ENCODE measurements at places on chromosomes 7 and 10.

DNA sequence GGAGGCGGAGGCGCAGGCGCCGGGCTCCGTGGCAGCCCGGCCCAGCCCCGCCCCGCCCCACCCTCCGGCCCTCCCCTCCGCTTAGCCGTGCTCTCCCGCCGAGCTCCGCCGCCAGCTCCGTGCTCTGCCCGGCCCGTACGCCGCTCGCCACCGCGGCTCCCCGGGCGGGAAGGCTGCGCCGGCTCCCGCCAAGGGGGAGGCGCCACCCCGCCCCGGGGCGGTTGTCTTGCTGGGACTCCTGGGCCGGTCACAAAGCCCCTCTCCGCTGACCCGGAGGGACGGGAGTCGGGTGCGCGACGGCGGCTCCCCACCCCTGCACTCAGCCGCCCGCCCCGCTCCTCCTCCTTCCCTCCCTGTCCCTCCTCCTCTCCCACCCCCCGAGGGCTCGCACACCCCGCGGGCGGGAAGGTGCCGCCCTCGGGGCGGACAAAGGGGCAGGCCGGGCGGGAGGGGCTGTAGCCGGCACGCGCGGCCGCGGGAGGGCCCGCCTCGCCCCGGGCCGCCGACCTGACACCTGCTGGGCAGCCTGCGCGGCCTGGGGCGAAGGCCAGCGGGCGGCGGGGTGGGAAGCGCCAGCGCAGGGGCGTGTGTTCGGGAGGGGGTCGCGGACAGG lies 11.5 kb upstream of the SP8 start:
- H3K27ac ChIP-seq = no peak overlapping the region
- peaks cover 55% of the 10 kb centered on the region for H3K27me3 ChIP-seq
- peaks cover 15% of the 10 kb centered on the region for H3K4me1 ChIP-seq
- H3K4me3 ChIP-seq = no peak overlapping the region
- DNase-seq = no peak
- H3K36me3 ChIP-seq = no peaks in the 10 kb centered on the region

DNA sequence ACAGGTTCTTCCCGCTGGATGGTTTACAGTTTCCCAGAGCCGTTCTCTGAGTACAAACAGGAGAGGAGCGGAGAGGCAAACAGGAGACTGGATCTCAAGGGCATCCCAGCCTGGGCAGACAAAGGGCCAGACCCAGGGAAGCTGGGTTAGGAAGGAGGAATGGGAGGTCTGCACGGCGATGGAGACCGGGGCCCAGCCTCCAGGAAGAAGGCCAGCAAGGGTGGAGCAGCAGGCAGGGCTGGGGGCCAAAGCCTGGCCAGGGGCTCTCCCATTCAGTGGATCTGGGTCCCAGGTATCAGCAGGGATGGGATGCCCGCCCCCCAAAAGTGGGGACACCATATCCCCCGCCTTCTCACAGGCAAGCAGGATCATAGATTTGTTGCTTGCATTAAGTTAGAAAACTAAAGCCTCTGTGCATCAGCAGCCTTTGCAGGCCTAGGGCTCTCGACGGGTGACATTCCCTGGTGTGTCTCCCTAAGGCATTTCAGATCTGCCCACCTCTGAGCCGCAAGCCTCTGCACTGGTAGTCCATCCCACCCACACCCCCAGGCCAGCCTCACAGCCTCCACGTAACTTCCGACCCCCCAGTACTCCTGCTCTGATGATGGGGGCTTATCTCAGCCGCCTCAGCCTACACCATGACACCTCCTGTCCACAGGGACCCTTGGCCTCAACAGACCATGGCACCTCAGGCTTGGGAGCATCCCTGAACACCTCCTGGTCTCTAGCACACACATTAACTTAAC lies 59.9 kb downstream of the TNS3 start:
- no peak overlapping the region for H3K27ac ChIP-seq
- no peaks in the 10 kb centered on the region for H3K4me1 ChIP-seq
- no peak overlapping the region for H3K4me3 ChIP-seq
- H3K27me3 ChIP-seq = no peaks in the 10 kb centered on the region
- DNase-seq = no peak

GRCh38 chr10:46299536-46300369 lies 13.0 kb downstream of the ANTXRL start:
- H3K36me3 ChIP-seq = no peaks in the 10 kb centered on the region
- no peaks in the 10 kb centered on the region for H3K27me3 ChIP-seq
- H3K4me3 ChIP-seq = no peak overlapping the region
- no peak for DNase-seq

DNA sequence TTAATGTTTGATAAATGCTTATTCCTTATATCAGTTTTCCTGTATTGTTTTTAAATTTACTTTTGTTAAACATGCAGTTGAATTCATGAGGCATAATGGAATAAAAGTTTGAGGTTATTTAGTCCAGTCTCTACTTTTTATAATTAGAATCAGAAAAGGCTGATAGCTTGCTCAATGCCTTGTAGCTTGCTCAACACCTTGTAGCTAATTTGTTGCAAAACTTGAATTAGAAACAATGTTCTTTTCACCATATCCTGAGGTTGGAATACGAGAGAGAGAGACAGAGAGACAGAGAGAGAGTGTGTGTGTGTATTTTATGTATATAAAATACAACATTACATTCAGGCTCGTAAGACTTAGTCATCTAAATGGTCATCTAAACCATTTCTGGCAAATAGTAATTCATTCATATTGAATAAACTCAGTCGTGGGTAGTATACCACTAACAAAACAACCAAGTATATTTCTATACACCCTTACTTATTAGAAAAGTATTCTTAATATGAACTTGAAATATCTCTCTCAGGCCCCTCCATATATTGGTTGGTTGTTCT lies 243.5 kb downstream of the ADK start:
- no peak for DNase-seq
- H3K36me3 ChIP-seq = peaks cover 8% of the 10 kb centered on the region
- no peaks in the 10 kb centered on the region for H3K27me3 ChIP-seq
- no peak overlapping the region for H3K4me3 ChIP-seq
- H3K4me1 ChIP-seq = no peaks in the 10 kb centered on the region

GRCh38 chr10:107442035-107442505 lies 277.6 kb upstream of the SORCS1 start:
- H3K27ac ChIP-seq = no peak overlapping the region
- H3K4me3 ChIP-seq = no peak overlapping the region
- H3K36me3 ChIP-seq = no peaks in the 10 kb centered on the region
- DNase-seq = no peak
- H3K27me3 ChIP-seq = no peaks in the 10 kb centered on the region
